Left renal pelvis (tissue), 4 donors: ENCODE measurements at places on chromosomes 3 and 15.

DNA sequence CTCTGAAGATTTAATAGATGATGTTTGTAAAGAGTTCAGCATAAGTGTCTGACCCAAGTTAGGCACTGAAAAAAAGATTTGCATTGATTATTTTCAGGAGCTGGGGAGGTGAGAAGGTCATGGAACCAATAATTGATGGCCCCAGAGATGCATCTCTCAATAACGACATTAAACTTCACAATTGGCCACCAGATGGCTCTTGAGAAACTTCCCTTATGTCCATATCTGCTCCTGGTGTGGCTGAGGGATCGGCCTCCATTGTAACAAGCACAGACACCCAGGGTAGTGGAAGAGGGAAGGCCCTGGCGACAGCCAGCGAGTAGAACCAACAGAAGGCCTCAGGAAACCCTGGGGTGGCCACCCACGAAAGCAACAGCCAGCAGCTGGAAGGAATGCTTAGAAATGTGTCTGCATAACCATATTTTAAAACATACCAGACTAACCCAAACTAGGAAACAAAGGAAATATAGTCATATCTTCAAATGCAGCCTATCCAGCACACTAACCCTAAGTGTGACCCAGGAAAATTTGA, 536.7 kb downstream of the SOX2 start:
- no peak for DNase-seq

DNA sequence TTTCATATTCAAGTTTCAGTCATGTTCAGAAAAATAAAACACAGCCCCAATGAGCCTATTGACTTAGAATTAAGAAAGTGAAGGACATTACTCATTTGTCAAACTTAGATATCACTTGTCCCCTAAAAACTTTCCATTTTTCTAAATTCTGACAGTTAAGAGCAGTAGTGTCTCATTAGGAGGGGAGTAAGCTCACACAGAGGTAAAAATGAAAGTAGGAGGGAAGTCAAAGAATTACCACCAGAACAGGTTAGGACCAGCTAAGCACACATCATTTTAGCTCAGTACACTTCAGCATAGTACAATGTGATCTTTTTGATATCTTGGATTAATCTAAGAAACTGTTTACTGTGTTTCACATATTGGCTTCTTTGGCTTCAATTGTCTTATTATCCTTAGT, 64.3 kb downstream of the OSTN start:
- DNase-seq = no peak

- no peak for DNase-seq
Observed at GRCh38 chr3:98440283-98440682, 22.7 kb upstream of the OR5K1 start.

- DNase-seq = no peak
Observed at GRCh38 chr3:160607826-160608225, 42.5 kb upstream of the KPNA4 start.

DNA sequence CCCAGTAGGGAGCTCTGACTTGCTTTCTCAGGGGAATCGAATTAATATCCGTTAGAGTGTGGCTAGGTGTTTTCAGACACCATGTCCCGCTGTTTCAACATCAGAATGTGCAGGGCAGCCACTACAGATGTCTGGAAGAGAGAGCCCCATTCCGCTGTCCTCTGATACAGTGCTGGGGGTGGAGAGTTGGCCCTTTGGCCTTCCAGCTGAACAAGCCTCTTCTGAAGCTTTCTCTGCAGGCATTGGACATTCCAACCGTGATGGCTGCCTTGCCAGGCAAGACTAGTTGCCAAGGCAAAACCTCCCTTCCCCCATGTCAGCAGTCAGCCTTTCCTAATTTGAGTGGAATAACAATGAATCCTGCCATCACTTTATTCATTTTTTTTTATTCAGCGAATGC, 1.5 kb downstream of the FAH start:
- DNase-seq = no peak

GRCh38 chr3:41143421-41144031, 55.8 kb upstream of the CTNNB1 start:
- no peak for DNase-seq

- no peak for DNase-seq
Observed at GRCh38 chr3:187334904-187335303, 33.3 kb upstream of the RTP4 start.

DNA sequence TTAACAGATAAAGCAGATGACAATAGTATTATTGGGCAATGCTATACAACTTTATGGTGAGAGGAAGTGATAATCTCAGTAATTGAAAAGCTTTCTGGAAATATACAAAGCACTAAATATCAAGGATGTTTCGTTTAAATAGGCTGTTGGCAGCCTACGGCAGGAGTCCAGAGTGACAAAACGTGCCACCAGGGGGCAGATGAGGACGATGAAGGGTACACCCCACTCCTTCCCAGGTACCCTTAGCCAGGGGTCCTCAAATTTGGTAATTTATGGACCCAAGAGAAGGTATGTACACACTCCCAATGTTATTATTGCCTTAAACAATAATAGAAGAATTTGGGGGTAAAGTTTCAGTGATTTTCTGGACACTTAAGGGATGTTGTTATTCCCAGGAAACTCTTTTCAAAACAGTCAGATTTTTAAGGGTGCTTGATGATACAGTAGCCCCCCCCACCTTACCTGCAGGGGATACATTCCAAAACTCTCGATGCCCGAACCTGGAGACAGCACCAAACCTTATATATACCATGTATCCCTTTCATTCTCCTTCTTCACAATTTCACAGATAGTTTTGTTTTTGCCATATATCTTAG, 1.4 kb upstream of the MAGEL2 start:
- DNase-seq = no peak

DNA sequence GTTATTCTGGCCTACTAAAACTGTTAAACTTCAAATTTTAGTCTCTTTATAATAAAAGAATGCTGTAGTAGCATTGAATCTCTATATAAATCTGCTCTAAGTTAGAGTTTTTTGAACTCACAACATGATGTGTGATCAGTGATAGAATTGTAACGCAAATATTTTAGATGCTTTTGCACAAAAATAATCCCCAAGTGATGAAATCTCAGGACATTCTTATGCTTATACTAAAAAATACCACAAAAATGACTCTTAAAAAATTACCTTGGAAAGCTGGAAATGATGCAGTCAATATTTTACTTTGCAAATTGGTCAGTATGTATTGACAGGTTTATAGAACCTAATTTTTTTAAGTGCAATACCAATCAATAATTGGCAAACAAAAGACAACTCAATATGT, 375.3 kb downstream of the TBC1D5 start:
- DNase-seq = no peak

DNA sequence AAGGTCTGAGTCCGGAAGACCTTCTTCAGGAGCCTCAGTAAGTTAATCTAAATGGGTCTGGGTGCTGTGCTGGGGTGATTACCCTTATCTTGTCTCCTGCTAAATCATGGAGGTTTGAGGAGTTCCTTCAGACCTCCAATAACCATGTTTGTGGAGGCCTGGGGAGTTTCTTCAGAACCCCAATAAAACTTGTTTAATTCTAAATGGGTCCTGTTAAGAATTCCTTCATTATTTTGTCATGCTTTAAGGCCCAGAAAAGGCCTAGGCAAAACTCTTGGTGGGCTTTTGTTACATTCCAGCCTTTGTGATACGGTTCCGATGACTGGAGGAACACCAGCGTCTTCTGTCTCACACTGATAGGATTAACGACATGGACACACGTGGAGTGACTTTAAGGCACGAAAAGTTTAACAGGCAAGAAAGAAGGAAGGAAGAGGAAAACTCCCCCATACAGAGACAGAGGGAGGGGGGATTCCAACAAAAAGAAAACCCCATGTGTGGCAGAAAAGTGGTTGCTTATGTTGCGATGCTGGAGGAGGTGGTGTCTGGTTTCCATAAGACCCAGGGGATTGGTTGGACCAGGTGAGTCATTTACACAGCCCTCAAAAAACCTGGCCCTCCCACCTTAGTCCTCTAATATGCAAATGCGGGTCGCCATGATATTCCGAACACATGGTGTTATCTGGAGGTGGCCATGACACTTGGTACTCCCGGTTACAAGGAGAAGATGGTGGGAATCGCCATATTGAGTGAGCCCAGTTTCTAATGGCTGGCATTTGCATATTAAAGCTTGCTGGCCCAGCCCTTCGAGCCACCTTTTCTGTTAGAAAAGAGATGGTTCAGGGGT, 72.6 kb upstream of the MFGE8 start:
- DNase-seq = no peak

DNA sequence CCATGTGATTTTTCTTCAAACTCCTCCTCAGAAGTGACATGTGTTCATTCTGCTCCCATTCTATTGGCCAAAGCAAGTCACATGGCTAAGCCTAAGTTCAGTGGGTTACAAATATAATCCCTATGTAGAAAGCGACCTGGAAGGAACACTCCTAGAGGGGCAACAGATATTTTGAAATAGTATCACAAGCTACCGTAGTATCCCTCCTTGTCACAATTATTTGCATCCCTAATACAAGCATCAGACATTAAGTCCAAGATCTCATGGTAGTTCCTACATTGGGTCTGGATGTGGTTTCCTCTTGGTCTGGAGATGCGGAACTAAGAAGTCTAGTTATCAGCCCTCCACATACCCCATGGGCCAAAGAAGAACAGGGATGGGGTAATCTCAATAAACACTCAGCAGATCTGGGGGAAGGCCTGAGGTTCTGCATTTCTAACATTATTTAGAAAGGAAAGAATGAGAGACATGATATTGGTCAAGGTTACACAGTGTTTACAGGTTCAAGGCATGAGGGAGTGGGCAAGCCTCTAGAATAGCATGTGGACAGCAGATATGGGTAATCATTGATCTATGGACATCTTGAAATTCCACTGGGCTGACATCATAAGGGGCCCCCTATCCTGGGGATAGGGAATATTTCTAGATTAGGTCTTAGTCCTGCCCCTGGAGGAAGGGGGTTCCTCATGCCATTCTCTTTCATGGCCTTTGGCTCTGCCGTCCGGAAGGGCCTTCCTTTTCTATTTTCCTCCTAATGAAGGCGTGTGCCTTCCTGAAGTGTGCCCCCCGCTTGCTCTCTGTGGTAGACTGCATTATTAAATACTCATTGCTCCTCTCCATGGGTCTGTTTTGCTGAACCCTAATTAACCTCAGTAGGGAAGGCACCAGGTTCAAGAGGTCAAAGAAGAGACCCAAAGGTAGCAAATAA, 17.8 kb upstream of the ABHD2 start:
- DNase-seq = no peak

DNA sequence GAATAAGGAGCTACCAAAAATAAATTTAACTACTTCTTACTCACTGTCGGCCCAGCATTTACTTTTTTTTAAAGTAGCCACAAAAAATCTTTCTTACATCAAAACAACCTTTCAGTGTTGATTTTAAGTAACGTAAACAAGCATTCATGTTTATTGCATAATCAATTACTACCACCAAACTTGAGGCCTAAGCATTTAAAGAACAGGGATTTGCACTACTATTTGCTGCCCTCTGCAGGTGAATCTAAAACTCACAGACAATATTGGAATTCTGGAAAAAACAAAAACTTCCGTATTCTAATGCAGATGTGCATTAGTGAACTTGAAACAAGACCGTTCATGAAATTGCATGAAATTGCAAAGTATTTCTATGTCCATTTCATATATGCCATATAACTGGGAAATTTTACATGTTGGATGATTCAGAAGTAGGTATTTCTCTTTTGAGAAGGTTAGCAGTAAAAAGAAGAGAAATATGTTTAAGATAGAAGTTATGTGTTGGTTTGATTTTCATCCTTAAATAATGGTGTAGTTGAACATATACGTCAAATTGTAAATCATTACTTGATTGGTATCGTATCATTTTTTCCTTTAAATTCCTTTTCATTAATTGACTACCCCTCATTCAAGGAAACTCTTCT, 55.6 kb downstream of the CGGBP1 start:
- DNase-seq = no peak

DNA sequence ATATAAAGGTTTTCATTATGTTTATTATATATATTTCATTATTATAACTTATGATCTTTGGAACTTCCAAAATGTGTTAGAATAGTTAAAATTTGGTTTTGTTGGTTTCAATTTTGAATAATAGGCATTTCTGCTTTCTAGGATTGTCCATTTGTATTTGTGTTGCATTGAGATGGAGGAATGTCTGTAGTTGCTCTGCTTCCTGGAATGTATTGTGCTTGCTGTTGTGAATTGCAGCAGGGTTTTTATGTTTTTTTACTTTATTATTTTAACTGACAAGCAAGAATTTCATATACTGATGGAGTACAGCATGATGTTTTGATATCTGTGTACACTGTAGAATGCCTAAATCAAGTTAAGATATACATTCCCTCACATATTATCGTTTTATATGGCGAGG, 247.4 kb downstream of the XXYLT1 start:
- DNase-seq = no peak

DNA sequence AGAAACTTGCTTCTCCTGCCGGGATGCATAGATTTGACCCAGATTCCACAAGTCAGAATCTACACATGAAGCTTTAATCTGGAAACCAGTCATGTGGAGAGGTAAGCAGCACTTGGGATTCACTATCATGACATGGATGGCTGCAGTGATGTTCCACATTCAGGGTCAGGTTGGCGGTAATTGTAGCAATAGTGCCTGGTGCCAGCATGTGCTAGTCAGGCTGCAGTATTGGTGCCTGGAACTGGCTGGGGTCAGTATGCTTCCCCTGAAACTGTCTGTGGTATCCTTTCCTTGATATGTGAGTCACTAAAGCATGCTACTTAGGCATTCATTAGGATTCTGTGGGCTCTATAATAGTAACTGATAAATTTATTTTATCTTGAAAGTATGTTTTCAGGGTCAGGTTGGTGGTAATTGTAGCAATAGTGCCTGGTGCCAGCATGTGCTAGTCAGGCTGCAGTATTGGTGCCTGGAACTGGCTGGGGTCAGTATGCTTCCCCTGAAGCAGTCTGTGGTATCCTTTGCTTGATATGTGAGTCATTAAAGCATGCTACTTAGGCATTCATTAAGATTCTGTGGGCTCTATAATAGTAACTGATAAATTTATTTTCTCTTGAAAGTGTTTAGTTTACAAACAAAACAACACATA, 1439.2 kb downstream of the ZPLD1 start:
- no peak for DNase-seq

DNA sequence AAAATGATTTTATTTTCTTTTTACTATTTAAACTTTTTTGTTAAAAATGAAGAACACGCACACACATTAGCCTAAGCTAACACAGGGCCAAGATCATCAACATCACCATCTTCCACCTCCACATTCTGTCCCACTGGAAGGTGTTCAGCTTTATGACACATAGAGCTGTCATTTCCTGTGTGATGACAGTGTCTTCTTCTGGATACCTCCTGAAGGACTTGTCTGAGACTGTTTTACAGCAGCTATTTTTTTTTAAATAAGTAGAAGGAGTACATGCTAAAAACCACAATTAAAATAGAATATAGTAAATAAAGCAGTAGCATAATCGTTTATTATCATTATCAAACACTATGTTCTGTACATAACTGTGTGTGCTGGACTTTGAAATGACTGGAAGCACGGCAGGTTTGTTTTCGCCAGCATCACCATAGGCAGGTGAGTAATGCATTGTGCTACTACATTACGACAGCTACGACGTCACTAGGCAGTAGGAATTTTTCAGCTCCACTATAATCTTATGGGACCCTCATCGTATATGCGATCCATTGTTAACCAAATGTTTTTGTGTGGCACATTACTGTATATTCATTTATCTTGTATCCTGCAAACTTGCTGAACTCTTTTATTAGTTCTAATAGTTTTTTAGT, 72.8 kb downstream of the KLF15 start:
- DNase-seq = no peak

- no peak for DNase-seq
Observed at GRCh38 chr15:100688549-100689120, 86.2 kb downstream of the ASB7 start.
